ENCODE measurements at places on chromosomes 12 and 14. TPM values are rescaled to one million over a fixed set of nuclear protein-coding genes. Genes with fewer than 3 reads are reported as not detected.

- H3K4me1 ChIP-seq = no peaks in the 10 kb centered on the region
- DNase-seq = no peak
- no peak overlapping the region for H3K27ac ChIP-seq
- no peaks in the 10 kb centered on the region for H3K36me3 ChIP-seq
- H3K4me3 ChIP-seq = no peak overlapping the region
Observed at GRCh38 chr14:53741479-53742232, 215.0 kb downstream of the BMP4 start.

- no peaks in the 10 kb centered on the region for H3K36me3 ChIP-seq
- no peaks in the 10 kb centered on the region for H3K27me3 ChIP-seq
- no peak overlapping the region for H3K4me3 ChIP-seq
- peaks cover 20% of the 10 kb centered on the region for H3K4me1 ChIP-seq
Observed at GRCh38 chr12:94674051-94674451, 23.7 kb upstream of the TMCC3 start.

GRCh38 chr14:99819514-99819913 is 26.3 kb downstream of the EML1 start:
- no peaks in the 10 kb centered on the region for H3K36me3 ChIP-seq
- no peaks in the 10 kb centered on the region for H3K4me1 ChIP-seq
- H3K4me3 ChIP-seq = no peak overlapping the region

- H3K27me3 ChIP-seq = no peaks in the 10 kb centered on the region
- no peaks in the 10 kb centered on the region for H3K36me3 ChIP-seq
- no peak overlapping the region for H3K4me3 ChIP-seq
- no peak for DNase-seq
- H3K4me1 ChIP-seq = peaks cover 20% of the 10 kb centered on the region
- no peak overlapping the region for H3K27ac ChIP-seq
Observed at GRCh38 chr14:67517083-67517482, 16.0 kb upstream of the PLEKHH1 start.

DNA sequence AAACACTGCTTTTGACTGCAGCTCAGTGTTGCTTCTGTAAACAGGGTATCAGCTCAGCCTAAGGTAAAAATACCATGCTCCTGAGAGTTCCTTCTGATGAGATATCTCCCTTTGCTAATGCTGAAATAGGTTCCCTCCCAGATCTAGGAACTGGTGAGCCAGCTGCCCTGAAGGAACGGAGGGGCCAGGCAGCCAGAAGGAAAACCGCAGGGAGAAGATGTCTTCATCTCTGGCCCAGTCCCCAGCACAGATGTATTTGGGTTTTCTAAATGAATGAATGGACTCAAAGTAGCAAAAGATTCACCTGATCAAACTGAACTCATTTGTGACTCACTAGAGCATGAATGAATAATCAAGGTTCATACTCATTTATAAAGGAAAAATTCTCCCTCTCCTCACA is 247.8 kb downstream of the MSRB3 start:
- no peaks in the 10 kb centered on the region for H3K27me3 ChIP-seq
- no peaks in the 10 kb centered on the region for H3K4me1 ChIP-seq
- no peaks in the 10 kb centered on the region for H3K36me3 ChIP-seq
- H3K27ac ChIP-seq = no peak overlapping the region
- DNase-seq = no peak

DNA sequence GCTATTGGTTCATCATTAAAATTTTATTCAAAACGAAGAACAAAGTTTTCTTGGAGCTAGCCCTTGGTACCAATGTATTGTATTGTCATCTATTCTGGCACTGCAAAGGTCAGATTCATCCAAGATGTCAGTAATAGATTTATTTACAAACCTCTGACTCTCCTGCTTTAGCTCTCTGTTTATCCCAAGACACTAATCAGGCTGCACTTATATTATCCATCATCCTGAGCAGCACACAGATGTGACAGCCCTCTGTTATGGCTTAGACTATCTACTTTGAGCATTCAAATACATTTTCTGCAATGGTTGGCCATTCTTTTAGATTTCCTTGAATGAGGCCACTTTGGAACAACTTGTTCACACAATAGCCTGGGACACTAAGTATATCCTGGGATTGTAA is 5.0 kb upstream of the PTPRR start:
- no peak overlapping the region for H3K27ac ChIP-seq
- no peaks in the 10 kb centered on the region for H3K27me3 ChIP-seq
- H3K36me3 ChIP-seq = no peaks in the 10 kb centered on the region
- DNase-seq = no peak
- H3K4me3 ChIP-seq = no peak overlapping the region
- no peaks in the 10 kb centered on the region for H3K4me1 ChIP-seq

GRCh38 chr12:113762155-113762881 is 203.8 kb downstream of the RBM19 start:
- H3K27ac ChIP-seq = no peak overlapping the region
- no peak for DNase-seq
- no peak overlapping the region for H3K4me3 ChIP-seq
- no peaks in the 10 kb centered on the region for H3K27me3 ChIP-seq
- H3K36me3 ChIP-seq = no peaks in the 10 kb centered on the region

DNA sequence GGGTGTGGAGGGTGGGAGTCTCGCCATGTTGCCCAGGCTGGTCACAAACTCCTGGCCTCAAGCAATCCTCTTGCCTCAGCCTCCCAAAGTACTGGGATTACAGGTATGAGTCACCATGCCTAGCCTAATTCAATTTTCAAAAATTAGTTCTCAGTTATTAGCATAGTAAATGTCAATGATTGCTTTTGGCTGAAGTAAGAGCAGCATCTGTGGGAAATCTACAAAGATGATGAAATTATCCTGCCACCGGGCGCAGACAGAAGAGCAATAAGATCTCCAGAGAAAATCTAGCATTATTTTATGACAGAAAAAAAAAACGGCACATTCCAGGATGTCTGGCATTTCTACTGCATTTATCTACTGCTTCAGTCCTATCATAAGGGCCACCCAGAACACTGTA is 97.9 kb upstream of the DAAM1 start:
- H3K27me3 ChIP-seq = no peaks in the 10 kb centered on the region
- H3K4me3 ChIP-seq = no peak overlapping the region
- no peak for DNase-seq
- H3K36me3 ChIP-seq = no peaks in the 10 kb centered on the region

GRCh38 chr12:48810903-48811431 is 7.3 kb upstream of the CACNB3 start:
- H3K4me1 ChIP-seq = no peaks in the 10 kb centered on the region
- no peak overlapping the region for H3K27ac ChIP-seq
- DNase-seq = no peak
- H3K36me3 ChIP-seq = no peaks in the 10 kb centered on the region
- no peaks in the 10 kb centered on the region for H3K27me3 ChIP-seq

DNA sequence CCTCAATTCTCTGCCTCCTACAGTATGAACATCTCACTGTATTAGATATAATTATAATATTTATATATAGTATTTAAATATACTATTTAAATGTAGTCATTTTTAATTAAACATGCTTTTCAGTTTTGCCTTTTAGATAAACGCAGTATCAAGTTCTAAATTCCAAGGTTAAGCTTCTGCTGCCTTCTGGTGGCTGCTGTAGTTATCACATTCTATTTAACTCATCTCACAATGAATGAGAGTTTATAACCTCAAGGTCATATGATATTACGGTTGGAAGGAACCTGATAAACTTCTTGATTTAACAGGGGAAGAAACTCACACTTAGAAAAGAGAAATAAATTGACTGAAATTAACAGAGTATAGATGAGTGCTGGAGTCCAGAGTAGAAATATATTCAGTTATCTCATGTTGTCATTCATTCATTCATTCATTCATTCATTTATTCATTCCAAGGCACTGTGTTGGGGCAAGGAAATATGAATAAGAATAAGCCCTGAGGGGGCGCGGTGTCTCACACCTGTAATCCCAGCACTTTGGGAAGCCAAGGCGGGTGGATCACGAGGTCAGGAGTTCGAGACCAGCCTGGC is 31.9 kb downstream of the GUCY2C start:
- no peak overlapping the region for H3K4me3 ChIP-seq
- H3K36me3 ChIP-seq = no peaks in the 10 kb centered on the region
- H3K4me1 ChIP-seq = no peaks in the 10 kb centered on the region
- no peak for DNase-seq

DNA sequence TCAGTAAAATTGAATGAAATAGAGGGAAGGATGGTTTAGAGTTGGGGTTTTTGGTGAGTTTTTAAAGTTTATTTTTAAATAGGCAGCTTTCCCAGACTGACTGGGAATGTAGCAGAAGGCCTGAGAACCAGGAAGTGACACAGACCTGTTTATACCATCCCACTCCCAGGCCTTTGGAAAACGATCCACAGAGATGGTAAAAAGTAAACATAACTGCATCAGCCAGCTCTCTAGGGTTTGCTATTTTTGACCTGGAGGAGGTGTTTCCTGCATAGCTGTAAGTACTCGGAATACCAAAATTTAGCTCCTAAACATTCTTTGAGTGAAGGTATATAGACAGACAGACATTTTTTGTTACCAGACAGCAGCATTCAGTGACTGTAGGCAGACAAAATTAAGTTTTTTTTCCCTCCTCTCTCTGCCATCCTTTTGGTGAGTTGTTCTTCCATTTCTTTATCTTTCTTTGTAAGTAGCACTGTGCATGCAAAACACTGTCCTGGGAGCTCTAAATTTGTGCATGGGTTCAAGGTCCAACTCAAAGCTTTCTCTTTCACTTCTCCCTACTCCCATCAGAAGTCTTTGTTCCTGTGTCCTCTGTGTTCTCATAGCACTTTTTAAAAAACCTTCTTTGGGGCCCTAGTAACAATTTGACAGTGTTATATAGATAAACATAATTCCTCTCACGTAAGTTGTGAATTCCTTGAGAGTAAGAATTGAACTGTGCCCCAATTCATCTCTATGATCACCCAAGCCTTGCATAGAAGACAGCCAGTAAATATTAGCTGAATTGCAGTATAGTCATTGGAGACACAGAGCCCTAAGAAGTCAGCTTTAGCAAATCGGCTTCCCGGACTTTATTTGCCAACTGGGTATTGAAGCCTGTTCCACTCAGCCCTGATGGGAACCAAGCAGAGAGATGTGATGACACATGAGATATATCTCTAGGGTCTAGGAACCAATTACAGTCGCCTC is 37.4 kb downstream of the SUSD6 start:
- no peak overlapping the region for H3K4me3 ChIP-seq
- no peaks in the 10 kb centered on the region for H3K36me3 ChIP-seq
- no peaks in the 10 kb centered on the region for H3K4me1 ChIP-seq
- DNase-seq = no peak

GRCh38 chr12:30120522-30120921 is 336.8 kb upstream of the TMTC1 start:
- H3K36me3 ChIP-seq = no peaks in the 10 kb centered on the region
- no peak for DNase-seq
- H3K27me3 ChIP-seq = no peaks in the 10 kb centered on the region
- no peak overlapping the region for H3K27ac ChIP-seq

- H3K27me3 ChIP-seq = no peaks in the 10 kb centered on the region
- H3K4me3 ChIP-seq = no peak overlapping the region
- DNase-seq = no peak
Observed at GRCh38 chr12:131603939-131604795, 106.7 kb upstream of the SFSWAP start.

- DNase-seq = no peak
- H3K27ac ChIP-seq = peak overlapping the region; percentile 58
- H3K27me3 ChIP-seq = no peaks in the 10 kb centered on the region
Observed at GRCh38 chr14:58151133-58152013, 640 bp downstream of the ARMH4 start.

GRCh38 chr12:62211510-62211909 is 48.7 kb upstream of the USP15 start:
- DNase-seq = no peak
- no peaks in the 10 kb centered on the region for H3K4me1 ChIP-seq
- H3K27ac ChIP-seq = no peak overlapping the region
- H3K27me3 ChIP-seq = no peaks in the 10 kb centered on the region
- no peaks in the 10 kb centered on the region for H3K36me3 ChIP-seq

GRCh38 chr12:18483698-18484325 is 222.5 kb downstream of the PIK3C2G start:
- no peak for DNase-seq

DNA sequence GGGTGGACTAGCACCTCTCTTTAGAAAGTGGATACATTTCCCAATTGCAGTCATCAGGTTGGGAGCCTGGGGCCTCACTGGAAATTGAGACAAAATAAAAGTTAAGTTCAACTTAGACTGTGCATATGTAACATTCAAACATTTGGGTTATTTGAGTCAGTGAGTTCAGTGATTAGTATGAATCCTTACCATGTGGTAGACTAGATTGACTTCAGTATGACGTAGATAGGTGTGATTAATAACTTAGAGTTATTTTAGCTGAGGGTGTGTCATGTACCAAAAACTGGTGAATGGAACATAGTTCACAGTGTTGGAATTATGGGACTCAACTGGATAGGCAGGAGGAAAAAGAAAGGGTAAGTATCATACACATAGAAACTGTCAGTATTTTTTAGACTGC is 8.0 kb upstream of the SSTR1 start:
- no peak overlapping the region for H3K27ac ChIP-seq
- no peaks in the 10 kb centered on the region for H3K4me1 ChIP-seq
- no peaks in the 10 kb centered on the region for H3K36me3 ChIP-seq
- no peaks in the 10 kb centered on the region for H3K27me3 ChIP-seq
- H3K4me3 ChIP-seq = no peak overlapping the region
- no peak for DNase-seq

DNA sequence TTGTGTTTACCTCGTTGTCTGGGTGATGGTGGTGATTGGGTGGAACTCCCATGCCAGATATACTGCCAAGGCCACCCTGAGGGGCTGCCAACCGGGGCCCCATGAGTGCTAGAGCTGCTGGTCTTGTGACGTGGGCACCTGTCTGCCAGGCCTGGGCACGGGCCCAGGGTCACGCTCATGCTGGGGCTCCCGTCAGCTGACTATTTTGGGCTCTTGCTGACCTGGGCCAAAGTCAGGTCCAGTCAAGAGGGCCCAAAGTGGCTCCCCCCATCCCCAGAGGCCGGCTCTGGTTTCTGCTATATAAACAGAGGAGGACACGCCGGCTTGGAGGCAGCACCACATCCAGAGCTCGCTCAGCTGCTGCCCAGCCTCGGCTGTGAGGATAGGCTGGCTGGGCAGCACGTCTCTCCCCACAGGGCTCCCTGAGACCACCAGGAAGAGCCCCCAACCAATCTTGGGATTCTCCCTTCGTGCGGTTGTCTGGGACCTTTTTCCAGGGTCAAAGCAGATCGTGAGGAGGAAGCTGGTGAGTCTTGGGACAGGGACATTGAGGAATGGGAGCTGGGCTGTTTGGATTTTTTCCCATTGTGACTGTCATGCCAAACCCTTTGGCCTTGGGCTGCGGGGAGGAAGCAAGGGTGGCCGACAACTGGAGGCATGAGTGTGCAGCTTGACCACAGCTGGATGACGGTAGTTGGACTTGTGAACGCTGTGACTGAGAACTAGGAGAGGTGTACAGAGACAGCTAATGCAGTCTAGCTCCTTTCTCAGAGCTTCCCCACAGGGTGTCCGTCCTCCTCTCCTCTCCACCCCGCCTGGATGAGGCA is 7.6 kb upstream of the NR4A1 start:
- peak overlapping the region; percentile 99 for H3K27ac ChIP-seq
- no peaks in the 10 kb centered on the region for H3K36me3 ChIP-seq
- DNase-seq = no peak
- H3K4me1 ChIP-seq = peaks cover 93% of the 10 kb centered on the region

Gene KRT85
- not detected for total RNA-seq

Gene MGAT4C
- 2.1 TPM for total RNA-seq

Gene CLEC7A
- total RNA-seq = 7.9 TPM

Gene CDKN3
- 3.6 TPM for total RNA-seq

Gene SMAGP
- total RNA-seq = 3.8 TPM

Gene ATF1
- total RNA-seq = 10.0 TPM

Gene CHMP4A
- 63.0 TPM for total RNA-seq

Gene RNASE7
- not detected for total RNA-seq

Gene EML5
- 0.11 TPM for total RNA-seq

Gene DHRS2
- not detected for total RNA-seq

Gene SH2B3
- 47.4 TPM for total RNA-seq

Gene GUCY2C
- not detected for total RNA-seq

Gene CFAP251
- 1.0 TPM for total RNA-seq

Gene RNF212B
- not detected for total RNA-seq

Gene ACSM4
- not detected for total RNA-seq

Gene TMX1
- 8.9 TPM for total RNA-seq

Gene LAG3
- total RNA-seq = 0.47 TPM

Gene ADAM21
- 0.41 TPM for total RNA-seq
